ENCODE measurements at places on chromosomes 3 and 15.
A peak's percentile ranks its signal among the peaks of the same experiment; 100 is the strongest.

- peak; percentile 71 for DNase-seq
Observed at GRCh38 chr15:98865397-98866339, 141.9 kb downstream of the PGPEP1L start.

DNA sequence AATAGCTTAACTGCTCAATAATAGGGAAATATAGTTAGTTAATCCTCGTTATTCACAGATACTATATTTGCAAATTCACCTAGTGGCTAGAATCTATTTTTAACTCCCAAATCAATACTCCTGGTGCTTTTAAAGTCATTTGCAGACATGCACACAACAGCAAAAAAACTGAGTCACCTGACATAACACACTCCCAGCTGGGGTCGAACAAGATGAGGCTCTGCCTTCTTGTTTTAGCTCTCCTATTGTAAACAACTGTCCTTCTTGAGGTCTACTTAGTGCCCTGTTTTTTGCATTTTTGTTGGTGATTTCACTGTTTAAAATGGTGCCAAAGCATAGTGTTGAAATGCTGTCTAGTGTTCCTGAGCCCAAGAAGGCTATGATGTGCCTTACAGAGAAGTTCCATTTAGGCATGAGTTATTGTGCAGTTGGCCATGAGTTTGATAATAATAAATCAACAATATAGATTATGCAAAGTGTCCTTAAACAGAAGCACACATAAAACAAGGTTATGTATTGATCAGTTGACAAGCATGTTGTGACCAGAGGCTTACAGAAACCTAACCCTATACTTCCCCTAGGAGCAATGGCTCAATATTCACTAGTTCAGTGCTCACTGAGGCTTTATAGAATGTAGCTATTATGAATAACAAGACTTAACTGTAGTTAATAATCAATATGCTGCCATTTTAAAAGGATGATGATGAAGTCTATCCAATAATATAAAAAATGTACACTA, 18.6 kb downstream of the MAP3K13 start:
- DNase-seq: no peak

DNA sequence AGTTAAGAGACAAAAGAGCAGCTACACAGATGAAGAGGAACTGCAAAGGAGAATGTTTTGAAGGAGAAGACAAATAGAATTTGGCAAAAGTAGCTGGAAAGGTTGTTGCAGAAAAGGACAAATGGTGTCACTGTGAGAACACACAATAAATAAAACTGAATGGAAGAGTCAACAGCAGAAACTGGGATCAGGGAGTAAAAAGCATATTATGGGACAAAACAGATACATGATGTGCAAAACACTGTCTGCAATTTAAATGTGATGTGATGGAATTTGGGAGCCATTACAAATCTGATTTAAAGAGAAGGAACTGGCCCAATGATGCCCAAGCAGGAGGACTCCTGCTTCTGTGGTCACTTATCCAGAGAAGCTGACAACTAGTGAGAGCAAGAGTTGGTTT, 46.1 kb downstream of the CD47 start:
- DNase-seq: no peak

DNA sequence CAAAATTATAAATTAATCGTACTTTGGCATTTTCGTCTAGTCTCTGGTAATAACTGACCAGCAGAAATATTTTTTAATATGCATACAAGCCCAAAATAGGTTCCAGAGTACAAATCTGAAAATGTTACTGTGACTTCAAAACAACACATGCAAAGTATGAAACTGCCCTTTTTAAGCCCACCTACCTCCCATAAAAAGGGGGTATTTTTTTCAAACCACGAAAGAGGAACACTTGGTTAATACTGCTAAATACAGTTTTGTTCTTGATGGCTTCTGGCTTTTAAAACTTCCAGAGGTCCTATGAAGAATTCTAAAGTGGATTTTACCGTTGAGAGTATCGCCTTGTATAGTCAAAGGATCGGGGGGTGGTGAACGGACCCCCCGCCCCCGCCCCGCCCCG, 610.7 kb downstream of the FOXP1 start:
- no peak for DNase-seq

DNA sequence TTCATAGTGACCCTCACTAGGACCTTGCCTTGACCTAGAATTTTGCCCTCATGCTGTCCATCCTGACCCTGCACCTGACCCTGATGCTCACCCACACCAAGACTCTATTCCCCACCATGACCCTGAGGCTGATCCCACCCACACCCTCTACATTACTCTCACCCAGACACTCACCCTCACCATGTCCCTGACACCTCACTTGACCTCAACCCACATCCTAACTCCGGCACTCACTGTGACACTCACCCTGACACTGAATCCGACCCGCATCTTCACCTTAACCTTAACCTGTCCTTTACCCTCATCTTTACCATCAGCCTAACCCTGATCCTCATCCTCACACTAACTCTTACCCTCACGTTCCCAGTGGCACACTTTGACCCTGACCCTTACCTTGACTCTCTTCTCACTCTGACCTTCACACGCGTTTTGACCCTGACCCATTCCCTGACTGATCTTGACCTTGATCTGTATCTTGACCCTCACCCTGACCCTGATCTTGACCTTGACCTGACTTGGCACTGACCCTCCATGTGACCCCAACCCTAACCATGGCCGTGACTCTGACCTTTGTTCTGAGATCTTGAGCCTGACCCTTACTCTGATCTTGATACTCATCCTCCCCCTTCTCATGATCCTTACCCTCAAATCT, 22.2 kb upstream of the SLC25A26 start:
- no peak for DNase-seq

DNA sequence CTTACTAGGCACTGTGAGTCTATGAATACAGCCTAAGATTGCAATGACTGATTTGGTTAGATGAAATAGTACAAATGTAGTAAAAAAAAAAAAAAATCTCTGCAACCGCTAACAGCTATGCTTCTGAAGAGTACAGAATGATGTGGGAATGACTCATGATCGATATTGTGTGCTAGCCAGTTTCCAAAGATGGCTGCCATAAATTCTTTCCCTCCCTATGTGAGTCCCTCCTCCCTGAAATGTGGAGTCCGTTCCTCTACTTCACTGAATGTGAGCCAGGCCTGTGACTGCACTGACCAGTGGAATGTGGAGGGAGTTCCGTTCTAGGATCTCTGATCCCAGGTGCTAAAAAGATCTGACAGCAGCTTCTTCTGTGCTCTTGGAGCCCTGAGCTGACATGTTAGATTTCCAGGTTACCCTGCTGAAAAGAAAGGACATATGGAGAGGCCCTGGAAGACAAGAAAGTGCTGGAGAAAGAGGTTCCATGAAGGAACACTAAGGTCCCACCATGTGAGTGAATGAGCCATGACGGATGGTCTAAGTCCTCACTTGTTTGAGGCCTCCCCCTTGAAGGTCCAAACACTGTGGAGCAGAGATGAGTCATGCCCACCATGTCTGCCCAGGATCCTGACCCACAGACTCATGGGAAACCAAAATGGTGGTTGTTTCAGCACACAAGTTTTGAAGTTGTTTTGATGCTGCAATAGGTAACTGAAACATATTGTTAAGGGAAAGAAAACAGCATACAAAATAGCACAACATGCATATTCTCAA, 46.3 kb downstream of the DGKG start:
- DNase-seq: no peak

- DNase-seq: no peak
Observed at GRCh38 chr15:48766196-48766595, 44.7 kb downstream of the CEP152 start.

DNA sequence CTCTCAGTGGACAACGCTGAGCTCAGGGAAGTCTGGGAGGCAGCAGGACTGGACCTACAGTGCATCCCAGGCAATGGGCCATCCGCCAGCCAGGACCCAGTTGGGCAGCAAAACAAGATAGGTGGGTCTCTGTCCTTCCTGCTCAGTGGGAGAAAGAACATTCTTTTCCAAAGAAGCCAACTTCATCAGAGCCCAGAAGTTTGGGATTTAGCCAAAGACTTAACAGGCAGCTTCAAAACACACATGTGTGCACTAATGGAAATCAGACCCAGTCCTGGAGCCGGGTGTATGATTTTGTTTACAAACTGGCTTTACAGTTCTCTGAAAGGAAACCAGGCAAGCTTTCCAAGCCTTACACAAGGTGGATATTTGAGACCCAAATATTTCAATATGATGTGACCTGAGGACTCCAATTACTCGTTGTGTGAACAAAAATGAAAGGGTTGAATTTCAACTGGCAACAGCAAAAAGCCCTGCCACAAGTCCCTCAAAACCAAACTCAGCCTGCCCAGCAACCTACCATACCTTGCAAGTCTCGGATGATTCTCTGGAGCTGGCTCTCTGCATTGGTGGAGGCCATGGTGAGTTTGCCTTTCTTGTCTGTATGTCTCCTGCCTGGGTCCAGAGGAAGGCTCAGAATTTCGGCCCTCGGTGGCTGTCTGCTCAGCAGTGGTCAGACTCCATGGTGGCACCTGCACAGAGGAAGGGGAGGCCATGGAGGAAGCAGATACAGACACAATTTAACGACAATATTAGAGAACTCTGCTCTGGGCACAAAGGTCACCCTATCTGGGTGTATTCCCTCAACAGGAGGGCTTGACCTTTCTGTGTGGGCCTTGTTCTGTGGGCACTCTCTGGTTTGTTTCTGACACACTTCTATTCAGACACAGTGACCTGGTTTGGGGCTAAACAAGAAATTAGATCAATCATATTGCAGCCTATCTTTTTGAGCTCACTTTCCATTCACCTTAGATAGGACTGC, 11.0 kb downstream of the FYCO1 start:
- DNase-seq: no peak

DNA sequence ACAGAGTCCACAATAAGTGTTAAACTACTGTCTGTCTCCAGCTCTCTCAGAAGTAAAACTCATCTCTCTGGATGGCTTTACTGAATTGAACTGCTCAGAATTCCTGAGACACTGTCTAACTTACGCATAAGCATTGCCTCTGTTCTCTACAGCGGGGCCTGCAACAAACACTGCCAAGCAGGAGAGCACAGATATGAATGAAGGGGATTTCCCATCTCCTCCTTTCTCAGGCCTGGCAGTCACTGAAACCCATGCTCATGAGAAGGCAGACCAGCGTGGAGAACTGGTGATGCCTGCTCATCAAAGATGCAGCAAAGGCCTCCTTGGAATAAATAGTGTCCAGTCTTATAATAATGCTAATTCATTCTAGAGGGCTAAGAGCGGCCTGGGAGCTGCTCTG, 10.3 kb downstream of the RASGRP1 start:
- no peak for DNase-seq

- no peak for DNase-seq
Observed at GRCh38 chr3:77536038-77536775, 496.3 kb downstream of the ROBO2 start.

GRCh38 chr15:87764461-87765240, 491.9 kb downstream of the NTRK3 start:
- DNase-seq: no peak

DNA sequence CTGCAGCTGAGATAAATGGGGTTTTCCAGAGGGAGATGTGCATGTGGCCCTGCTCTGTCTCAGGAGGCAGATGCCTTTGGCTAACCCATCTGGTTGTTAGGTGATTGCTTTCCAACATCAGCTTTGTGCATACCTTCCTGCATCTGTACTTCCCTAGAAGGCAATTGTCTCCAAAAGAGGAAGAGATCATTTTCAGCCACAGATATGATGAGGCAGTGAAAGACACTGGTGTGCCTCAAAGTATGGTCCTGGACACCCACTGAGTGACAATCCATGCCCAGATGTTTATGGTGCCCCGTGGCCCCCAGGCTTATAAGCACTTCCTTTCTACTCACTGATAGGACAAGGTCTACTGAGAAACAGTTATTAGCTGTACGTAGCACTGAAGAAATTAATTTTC, 117.5 kb upstream of the NR2F2 start:
- DNase-seq: no peak

DNA sequence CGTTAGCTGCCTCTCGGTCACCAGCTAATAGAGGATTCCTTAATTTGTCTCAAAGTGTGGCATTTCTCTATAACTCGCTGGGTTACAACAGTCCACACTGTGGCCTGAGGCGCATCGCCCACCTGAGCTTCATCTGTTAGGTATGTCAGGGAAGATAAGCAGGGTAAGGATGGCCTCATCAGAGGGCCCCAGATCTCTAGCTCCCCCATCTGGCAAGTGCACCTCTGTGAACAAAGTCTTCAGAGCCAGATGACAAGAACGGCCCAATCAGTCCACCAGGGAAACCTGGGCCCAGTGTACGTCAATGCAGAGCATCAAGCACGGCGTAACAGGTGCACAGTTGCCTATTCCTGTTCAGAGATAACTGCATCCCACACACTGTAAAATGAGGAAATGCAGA, 23.2 kb downstream of the FRG2C start:
- no peak for DNase-seq

DNA sequence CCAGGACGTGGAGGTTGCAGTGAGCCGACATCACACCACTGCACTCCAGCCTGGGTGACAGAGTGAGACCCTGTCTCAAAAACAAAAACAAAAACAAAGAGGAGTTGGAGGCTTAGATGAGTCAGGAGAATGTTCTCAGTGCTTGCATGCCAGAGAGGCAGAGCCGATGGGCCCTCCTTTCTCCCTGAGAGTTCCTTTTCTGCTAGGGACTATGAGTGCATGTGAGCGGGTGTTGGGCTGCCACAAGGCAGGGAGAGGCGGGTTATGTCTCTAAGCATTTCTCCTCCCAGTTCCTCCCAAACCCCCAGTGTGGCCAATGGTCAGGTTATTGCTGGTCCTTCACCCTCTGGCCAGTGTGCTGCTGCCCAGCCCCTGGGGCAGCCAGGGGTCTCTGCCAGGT, 45.1 kb downstream of the RTP1 start:
- no peak for DNase-seq

GRCh38 chr15:86647810-86648440, 568.3 kb downstream of the AGBL1 start:
- no peak for DNase-seq

- no peak for DNase-seq
Observed at GRCh38 chr3:13069495-13069894, 3.7 kb downstream of the IQSEC1 start.

DNA sequence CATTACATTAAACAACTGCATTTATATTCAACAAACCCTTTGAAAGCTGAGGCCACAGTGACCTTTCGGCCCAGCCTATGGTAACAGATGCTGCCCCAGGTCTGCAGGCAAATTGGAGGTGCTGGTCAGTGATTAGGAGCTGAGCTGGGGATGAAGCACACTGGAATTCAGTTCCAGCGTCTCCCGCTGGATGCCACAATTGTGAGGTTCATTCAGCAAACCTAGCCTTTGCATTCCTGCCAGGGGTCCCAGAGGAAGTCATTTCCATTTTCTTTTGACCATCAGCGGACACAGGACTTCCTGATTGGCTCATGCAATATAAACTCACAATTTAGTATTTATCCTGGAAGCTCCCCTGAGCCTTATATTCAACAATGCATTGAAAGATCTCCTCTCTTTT, 89.5 kb downstream of the IL20RB start:
- DNase-seq: no peak

DNA sequence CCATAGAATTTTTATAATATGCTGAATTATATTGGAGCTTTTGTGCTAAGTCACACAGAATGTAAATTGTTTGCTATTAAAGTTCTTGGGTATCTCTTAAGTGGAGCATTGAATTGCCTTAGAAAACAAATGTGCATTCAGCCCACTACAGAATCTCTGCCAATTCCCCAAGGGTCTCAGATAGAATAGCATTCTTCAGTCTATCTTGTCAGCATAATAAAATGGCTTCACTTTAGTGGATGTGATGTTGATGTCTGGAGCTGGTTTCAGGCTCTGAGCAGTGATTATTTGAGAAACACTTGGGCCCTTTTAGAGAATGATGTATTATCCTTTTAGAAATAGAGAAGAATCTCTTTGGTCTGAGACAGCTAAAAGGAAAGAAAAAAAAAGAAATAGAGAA, 45.2 kb downstream of the LRCH3 start:
- no peak for DNase-seq

All from COR-L47 (cell line).